Fibroblast of lung (primary cell): ENCODE measurements at places on chromosomes 13 and 19. TPM values are rescaled to one million over a fixed set of nuclear protein-coding genes. Genes with fewer than 3 reads are reported as not detected.
A peak's percentile ranks its signal among the peaks of the same experiment; 100 is the strongest.

DNA sequence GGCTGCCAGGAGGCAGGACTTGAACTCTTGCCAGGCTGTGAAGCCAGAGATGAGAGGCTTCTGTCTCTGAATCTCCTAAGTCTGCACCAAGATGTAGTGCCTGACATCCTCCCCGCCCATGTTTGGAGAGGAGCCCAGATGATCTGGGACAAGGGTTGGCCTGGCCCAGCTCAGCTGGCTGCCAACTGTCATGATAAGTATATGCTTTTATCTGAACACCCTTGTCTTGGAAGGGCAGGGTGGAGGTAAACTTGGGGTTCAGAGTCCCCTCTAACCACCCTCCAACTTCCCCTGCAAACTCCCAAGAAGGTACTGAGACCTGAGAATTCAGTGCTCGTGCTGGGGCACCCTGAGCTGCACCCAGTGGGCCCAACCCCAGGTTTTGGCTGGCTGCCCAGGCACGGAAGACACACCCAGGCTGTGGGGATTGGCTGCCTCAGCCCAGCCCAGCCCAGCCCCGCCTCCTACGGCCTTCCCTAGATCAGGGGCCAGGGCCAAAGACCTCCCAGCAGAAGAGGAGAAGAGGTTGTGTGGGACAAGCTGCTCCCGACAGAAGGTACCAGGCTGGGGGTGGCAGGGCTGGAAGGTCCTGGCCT lies at the start of gene CYP4F12:
Gene CYP4F12, plus strand, starts transcription at position 508 of the 596 bp plus-strand sequence. CDS start 443 bp downstream, outside the sequence.
- no peak within 1 kb of the TSS for H3K4me3 ChIP-seq
- H3K27ac ChIP-seq, result no peak within 1 kb of the TSS
- DNase-seq, result peak; percentile 12
- H3K36me3 ChIP-seq, result no peaks in the 10 kb centered on the region

The OR7A5 gene
- total RNA-seq, result not detected in 2 replicates

The ZNF69 gene
- 2.8 and 7.1 TPM in 2 replicates for total RNA-seq

- peak overlapping the region; percentile 82 for H3K4me3 ChIP-seq
- H3K4me1 ChIP-seq, result peaks cover 3% of the 10 kb centered on the region
- DNase-seq, result no peak
- H3K27ac ChIP-seq, result peak overlapping the region; percentile 70
Measured at GRCh38 chr13:42040730-42041010, 7.8 kb upstream of the DGKH start.

DNA sequence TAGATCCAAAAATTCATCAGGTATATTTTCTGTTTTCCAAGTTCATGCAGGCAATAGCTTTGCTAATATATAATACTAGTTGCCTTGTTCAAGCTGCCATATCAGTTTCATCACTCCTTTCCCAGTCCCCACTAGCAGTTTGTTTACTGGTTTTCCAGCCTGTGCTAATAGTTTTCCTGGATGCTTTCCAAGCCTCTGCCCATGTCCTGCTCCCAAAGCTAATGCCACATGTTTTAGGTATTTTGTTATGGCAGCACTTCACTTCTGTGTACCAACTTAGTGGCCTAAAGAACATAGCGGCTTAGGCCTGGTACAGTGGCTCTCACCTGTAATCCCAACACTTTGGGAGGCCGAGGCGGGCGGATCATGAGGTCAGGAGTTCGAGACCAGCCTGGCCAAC lies 28.1 kb upstream of the ZNF527 start:
- no peak overlapping the region for H3K27ac ChIP-seq
- H3K27me3 ChIP-seq, result no peaks in the 10 kb centered on the region
- H3K4me1 ChIP-seq, result no peaks in the 10 kb centered on the region
- peaks cover 2% of the 10 kb centered on the region for H3K36me3 ChIP-seq
- DNase-seq, result peak; percentile 18

The AKT1S1 gene
- total RNA-seq, result 9.2 and 12.2 TPM in 2 replicates

DNA sequence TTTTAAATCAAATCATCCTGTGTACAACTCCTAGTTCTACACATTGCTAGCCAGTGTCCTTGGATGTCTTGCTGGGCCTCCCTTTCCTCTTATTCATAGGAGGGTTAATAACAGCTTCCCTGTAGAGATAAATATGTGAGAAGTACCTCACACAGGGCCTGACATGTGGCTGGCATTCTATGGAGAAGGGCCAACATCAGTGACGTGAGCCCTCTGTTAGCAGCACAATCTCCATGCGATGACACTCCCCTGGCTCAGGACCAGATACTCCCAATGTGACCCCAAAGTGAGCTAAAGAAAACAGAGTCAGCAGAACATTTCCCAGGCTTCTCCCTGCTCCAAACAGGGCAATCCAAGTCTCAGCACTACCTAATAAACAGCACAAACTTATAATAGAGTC lies 818.4 kb downstream of the DIAPH3 start:
- H3K4me3 ChIP-seq, result no peak overlapping the region
- no peak overlapping the region for H3K27ac ChIP-seq
- H3K4me1 ChIP-seq, result no peaks in the 10 kb centered on the region

The C19orf85 gene
- total RNA-seq, result not detected in 2 replicates

DNA sequence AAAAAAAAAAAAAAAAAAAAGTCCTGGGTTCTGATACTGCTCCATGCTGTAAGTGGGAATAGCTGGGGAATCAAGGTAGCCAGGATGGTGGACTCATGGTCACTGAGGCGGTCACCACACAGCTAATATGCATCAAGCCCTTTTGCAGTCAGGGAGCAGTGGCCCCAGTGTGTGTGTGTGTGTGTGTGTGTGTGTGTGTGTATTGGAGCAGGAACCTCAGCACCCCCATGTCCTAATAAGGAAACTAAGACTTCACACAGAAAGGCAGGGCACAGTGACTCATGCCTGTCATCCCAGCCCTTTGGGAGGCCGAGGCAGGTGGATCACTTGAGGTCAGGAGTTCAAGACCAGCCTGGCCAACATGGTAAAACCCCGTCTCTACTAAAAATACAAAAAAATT lies 12.0 kb downstream of the B3GNT3 start:
- DNase-seq, result no peak
- H3K27ac ChIP-seq, result no peak overlapping the region
- H3K4me1 ChIP-seq, result no peaks in the 10 kb centered on the region
- no peaks in the 10 kb centered on the region for H3K36me3 ChIP-seq

DNA sequence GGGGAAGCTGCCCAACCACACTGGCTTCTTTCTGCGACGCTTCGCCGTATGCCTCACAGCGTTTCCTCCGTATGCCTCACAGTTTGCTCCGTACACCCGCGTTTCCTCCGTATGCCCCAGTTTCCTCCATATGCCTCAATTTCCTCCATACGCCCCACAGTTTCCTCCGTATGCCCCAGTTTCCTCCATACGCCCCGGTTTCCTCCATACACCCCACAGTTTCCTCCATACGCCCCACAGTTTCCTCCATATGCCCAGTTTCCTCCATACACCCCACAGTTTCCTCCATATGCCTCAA lies 22.6 kb downstream of the GAS6 start:
- no peak overlapping the region for H3K27ac ChIP-seq
- peaks cover 39% of the 10 kb centered on the region for H3K4me1 ChIP-seq
- H3K27me3 ChIP-seq, result no peaks in the 10 kb centered on the region
- no peak overlapping the region for H3K4me3 ChIP-seq

- no peak overlapping the region for H3K27ac ChIP-seq
- H3K4me1 ChIP-seq, result no peaks in the 10 kb centered on the region
- peak; percentile 12 for DNase-seq
- no peaks in the 10 kb centered on the region for H3K36me3 ChIP-seq
- H3K27me3 ChIP-seq, result no peaks in the 10 kb centered on the region
Measured at GRCh38 chr13:42926555-42926954, 65.5 kb downstream of the EPSTI1 start.

- peaks cover 35% of the 10 kb centered on the region for H3K27me3 ChIP-seq
- peak overlapping the region; percentile 54 for H3K4me3 ChIP-seq
- DNase-seq, result no peak
- H3K4me1 ChIP-seq, result peaks cover 3% of the 10 kb centered on the region
- H3K27ac ChIP-seq, result no peak overlapping the region
- H3K36me3 ChIP-seq, result no peaks in the 10 kb centered on the region
Measured at GRCh38 chr13:36431204-36432105, 840 bp upstream of the CCNA1 start.

The VSTM2B gene
- total RNA-seq, result not detected in 2 replicates
